ENCODE measurements at places on chromosomes 4 and X. TPM values are rescaled to one million over a fixed set of nuclear protein-coding genes. Genes with fewer than 3 reads are reported as not detected.
A peak's percentile ranks its signal among the peaks of the same experiment; 100 is the strongest.

GRCh38 chrX:9745417-9746115 lies 20.1 kb downstream of the GPR143 start:
- DNase-seq, result peak; percentile 95

DNA sequence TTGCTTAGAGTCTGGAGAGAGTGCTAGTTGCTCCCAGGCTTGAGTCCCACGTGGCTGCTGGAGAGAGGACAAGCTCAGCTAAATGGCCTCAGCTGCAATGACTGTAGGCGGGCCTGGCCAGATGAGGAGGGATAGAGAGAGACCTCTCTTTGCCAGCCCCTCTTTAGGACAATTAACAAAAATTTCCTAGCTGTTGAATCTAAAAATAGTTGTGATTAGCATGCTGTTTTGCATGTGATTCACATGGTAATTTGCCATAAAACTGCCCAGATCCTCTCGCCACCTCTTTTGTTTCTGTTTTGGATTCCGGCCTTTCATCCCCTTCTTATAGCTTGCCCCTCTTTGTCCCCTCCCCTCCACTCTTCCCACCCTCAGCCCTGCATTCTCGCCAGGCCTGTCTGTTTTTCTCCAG lies 28.9 kb upstream of the PRPS1 start:
- DNase-seq, result no peak

- no peak for DNase-seq
Observed at GRCh38 chr4:81781799-81782198, 310.1 kb upstream of the RASGEF1B start.

DNA sequence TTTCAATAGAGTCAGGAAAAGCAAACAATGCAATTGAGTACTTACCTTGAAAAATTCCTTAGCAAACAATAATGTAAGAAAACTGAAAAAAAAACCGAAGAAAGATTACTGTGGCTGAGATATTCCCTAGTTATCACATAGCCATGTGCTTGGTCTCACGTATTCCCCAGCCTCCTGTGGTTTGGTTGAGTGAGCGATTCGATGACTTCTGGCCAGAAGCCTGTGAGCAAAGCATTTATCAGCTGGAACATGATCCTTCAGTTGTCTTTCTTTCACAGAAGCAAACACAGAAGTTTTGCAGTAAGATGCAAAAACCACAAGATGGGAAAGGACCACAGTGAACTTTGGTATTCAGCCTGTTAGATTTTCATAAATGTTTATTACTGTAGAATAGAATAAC lies 1754.3 kb upstream of the AGA start:
- DNase-seq, result no peak

- DNase-seq, result no peak
Observed at GRCh38 chrX:120726294-120726693, 96.4 kb upstream of the C1GALT1C1 start.

- DNase-seq, result no peak
Observed at GRCh38 chr4:5770051-5770450, 59.0 kb downstream of the EVC start.

- DNase-seq, result no peak
Observed at GRCh38 chrX:31931225-31931624, 859.4 kb upstream of the FTHL17 start.

DNA sequence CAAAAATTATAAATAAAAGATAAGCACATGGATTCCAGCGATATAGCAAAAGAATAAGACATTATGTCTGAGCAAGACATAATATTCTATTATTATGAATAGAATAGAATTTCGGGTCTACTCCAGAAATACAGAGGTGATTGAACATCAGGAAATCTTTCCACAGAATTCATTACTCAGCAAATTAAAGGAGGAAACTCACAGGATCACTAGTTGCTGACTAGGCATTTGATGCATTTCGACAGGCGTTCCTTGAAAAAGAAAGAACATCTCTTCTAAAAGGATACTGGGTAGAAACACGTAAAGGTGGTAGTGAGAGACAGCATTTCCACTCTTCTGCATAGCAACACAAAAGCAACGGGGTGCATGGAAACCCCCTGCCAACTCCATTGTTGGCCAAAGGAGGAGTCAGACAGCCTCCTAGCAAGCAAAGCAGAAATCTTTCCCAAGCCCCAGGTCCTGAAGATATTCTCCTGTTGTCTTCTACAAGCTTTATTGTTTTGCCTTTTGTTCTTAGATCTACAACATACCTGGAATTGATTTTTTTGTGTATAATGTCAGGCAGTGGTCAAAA lies 14.3 kb upstream of the PDZD4 start:
- no peak for DNase-seq

GRCh38 chrX:138026211-138026610 lies 460.3 kb downstream of the ZIC3 start:
- no peak for DNase-seq

GRCh38 chr4:93065790-93066189 lies 762.0 kb downstream of the GRID2 start:
- no peak for DNase-seq

DNA sequence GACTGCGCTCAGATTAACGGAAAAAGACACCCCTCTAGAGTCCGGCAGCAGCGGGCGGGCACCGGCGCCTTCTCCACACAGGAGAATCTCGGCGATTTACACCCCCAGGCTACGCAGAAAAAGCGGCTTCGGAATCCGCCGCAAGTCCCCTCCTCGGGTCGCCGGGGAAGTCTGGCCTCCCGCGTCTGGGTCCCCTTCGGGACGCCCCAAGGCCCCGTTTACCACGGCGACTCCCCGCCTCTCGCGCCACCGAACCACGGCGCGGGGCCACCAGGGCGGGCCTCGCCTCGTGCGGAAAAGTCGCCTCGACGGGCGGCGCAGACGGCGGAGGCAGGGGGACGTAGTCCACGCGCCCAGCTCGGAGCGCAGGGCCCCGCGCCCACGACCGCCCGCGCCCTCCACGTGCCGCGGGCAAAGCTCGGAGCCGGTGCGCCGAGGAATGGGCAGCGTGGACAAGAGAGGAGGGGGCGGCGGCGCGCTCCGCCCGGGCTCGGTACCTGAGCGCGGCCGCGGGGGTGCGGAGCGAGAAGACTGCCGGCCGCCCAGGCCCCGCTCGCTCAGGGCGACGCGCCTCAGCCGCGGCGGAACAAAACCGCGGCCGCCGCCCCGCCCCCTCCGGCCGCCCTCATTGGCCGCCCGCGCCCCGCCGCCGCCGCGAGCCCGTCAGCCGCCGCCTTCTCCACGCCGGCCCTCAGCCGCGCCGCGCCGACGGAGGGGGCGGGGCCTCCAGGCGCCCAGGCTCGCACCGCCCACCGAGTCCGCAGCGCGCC lies at the start of gene FAM53A:
TSS of gene FAM53A (minus strand) at position 578 of the 770 bp plus-strand sequence. CDS start 15,572 bp downstream, outside the sequence.
- DNase-seq, result peak; percentile 84

GRCh38 chrX:107146670-107147069 lies 28.0 kb upstream of the RBM41 start:
- no peak for DNase-seq

GRCh38 chr4:98688411-98689290 lies 30.2 kb upstream of the TSPAN5 start:
- peak; percentile 90 for DNase-seq

DNA sequence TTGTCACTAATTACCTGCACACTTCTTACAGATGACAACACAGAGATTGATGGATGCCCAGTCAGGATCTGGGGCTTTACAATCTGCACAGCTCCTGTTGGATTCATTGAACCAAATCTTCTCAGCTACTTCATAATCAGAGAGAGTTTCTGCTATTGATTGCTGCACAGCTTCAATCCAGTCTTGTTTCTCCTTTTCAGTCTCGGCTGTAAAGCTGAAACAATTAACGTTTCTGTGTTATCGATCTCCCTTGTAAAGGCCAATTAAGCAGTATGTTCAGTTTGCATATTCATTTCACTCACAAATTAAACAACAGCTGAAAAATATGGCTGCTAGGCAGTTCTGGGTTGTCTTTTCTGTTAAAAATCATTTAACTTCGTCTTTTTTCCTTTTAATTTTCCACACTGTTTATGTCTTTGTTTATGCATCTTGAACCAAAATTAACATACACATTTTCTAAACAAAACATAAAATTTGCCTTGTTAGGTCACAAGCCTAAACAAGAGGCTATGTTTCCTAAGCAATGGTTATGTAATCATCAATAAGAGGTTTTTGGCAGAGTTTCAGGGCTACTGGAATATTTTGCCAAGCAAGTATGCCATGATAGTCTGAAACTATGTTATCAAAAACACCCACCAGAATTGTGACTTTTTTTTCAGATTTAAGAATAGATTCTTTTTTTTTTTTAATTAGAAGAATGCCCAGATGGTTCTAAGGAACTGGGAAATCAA lies 79.2 kb downstream of the ARAP2 start:
- DNase-seq, result no peak

- peak; percentile 94 for DNase-seq
Observed at GRCh38 chr4:87032884-87033533, 98.2 kb downstream of the AFF1 start.

DNA sequence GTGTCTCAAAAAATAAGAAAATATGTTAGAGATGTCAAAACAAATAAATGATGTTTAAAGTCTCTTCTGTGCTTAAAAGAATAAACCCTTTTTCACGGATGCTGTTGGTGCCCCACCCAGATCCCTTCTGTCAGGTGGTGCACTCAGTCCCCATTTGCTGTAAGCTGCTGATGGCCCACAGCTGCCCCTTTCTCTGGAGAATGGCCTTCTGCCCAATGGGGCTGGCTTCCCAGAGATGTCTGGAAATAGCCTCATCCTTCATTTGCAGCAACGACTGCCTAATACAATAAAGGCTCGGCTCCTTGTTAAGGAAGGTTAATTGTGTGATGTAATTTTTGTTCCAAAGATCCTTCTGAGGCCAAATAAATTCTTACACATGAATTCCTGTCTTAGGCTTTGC lies 31.8 kb downstream of the ETNPPL start:
- DNase-seq, result no peak

DNA sequence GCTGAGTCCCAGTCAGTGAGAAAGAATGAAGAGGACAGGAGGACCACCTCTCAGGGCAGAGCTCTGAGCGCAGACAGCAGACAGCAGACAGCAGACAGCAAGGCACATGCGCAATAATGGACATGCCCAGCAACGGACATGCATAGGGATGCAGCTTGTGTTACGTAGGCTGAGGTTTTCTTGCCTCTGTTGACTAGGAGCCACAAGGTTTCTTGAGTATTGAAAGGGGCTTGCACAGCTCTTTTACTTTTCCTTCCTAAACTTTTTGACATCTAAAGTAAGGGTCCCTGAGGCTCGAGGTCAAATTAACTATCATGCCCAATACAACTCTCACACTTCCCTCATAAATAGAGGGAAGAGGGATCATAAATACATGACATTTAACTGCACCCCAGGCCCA lies at the start of gene PAGE3:
TSS of gene PAGE3 (minus strand) at position 101 of the 400 bp plus-strand sequence. CDS start 1,013 bp downstream, outside the sequence.
- DNase-seq, result no peak

DNA sequence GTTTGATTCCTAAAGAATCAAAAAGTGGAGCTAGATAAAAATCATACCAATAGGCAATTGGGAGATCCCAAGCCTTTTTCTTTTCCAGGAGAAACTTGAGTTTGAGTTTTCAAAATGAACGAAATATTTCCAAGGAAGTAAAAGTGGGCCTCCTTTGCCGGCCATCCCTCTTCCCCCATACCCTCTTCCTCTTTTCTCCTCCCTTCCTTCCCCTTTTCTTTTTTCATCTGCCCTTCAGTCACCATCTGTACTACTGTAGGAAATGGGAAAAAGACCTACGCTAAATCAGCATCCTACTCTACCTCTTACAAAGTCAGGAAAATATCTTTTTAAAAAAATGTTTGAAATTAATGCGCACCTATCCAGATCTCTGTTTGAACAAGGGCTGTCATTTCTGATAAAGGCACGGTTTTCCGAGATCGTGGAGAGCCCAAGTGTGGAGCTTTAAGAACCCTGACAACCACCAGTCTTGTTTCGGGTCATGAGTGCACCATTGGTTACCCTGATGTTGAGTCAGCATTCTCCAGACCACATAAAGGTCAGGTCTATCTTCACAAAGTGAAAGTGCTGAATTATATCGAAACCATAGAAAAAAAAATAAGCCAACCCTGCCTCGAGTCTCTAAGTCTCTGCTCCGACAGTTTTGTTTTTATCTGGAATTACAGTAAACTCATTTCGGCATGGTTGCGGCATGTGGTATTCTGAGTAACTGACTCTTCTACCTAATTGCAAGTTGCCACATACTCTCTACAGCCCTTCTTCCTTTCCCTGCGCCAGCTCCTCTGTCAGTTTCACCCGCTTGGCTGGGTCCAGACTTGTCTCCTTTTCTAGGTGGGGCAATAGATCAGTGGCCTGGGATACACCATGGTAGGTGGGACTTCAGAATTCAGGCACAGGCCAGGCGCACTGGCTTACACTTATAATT lies 140.2 kb upstream of the KLF3 start:
- no peak for DNase-seq

GRCh38 chr4:57329279-57329678 lies 219.1 kb upstream of the IGFBP7 start:
- DNase-seq, result no peak

GRCh38 chrX:12814420-12814819 lies 23.2 kb downstream of the PRPS2 start:
- DNase-seq, result peak; percentile 65

DNA sequence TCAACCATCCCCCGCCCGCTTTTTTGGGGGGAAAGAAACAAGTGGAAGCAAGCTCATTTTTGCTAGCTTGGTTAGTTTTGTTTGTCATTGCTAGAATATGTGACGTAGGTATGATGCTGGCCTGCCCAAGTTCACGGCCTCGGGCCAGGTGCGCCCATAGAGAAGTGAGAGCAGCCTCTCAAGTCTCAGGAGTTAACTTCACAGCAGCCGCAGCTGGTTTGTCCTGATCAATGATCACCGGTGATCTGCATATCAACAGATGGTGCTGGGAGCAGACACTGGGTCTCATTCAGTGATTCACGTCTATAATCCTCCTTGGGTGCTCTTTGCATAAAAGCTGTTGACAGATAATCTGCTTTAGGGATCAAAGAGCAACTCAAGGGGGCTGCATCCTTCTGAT lies 50.1 kb downstream of the ENPP6 start:
- DNase-seq, result no peak

DNA sequence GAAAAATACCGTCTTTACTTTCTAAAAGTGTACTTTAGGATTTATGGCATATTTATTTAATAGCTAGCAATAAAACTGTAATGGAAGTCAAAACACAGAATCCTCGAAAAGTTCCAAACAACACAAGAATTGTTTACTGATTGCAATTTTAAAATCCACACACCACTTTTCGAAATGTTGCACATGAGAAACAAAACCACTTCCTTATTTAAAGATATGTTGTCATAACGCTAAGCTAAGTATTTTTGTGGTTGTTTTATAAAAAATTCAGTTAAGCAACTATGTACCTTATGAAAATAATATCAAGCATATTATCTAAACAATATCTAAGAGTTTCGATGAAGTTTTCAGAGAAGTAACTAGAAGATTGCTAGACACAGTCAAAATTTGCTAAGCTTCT lies 344 bp downstream of the TMPRSS11D start:
- no peak for DNase-seq

Gene PLAC1
- 2.4 TPM for polyA plus RNA-seq

Gene BEX1
- 0.14 TPM for polyA plus RNA-seq

Gene SLC16A2
- 3.6 TPM for polyA plus RNA-seq

Gene XK
- polyA plus RNA-seq, result 0.03 TPM

Gene GPR50
- not detected for polyA plus RNA-seq

Gene CXCL13
- not detected for polyA plus RNA-seq

Gene MGAT4D
- polyA plus RNA-seq, result not detected

Gene CRLF2
- not detected for polyA plus RNA-seq

Gene SMIM43
- polyA plus RNA-seq, result 0.18 TPM

Gene POF1B
- not detected for polyA plus RNA-seq

Gene PAGE2B
- not detected for polyA plus RNA-seq

Gene CDKL5
- polyA plus RNA-seq, result 1.5 TPM

Gene TLR7
- polyA plus RNA-seq, result not detected

Gene COL4A5
- 28.8 TPM for polyA plus RNA-seq

Gene SRPK3
- 0.25 TPM for polyA plus RNA-seq

Gene NLGN4X
- polyA plus RNA-seq, result 0.03 TPM

Gene GLOD5
- polyA plus RNA-seq, result not detected

Data from endothelial cell of umbilical vein (primary cell).